Coronary artery (tissue), 2 donors: ENCODE measurements at places on chromosomes 12 and 14.

GRCh38 chr14:99604766-99605298, 825 bp upstream of the CCDC85C start:
- no peak for DNase-seq

DNA sequence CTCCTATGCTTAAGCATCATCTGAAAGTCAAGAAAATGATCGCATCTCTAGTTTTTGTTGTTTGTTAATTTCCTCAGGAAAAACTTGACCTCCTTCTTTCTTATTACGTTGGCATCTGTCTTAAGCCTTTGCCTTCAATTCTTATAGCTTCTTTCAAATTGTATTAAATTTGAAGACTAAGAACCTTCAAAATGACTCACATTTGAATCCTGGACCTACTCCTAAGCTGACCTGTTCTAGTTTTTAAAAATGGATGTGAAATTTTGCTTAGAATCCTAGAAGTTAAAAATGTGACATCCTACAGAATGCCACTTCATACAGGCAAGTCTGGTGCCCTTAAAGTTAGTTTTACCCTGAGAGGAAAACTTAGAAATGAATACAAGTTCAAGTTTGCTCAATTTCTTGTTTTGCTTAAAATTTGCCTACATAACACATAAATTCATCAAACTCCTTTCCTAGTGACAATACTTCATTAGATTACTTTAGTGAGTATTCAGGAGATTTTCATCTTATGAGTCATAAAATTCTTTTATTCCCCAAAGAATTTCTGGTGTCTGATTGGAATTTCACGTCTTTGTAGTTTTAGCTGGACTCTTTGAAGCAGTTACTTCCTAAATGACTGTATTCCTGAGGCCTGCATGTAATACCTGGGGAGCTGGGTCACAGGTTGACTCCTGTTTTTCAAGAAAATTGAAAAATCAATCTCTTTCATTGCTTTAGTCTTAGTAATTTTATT, 152.3 kb downstream of the MSRB3 start:
- no peak for DNase-seq

DNA sequence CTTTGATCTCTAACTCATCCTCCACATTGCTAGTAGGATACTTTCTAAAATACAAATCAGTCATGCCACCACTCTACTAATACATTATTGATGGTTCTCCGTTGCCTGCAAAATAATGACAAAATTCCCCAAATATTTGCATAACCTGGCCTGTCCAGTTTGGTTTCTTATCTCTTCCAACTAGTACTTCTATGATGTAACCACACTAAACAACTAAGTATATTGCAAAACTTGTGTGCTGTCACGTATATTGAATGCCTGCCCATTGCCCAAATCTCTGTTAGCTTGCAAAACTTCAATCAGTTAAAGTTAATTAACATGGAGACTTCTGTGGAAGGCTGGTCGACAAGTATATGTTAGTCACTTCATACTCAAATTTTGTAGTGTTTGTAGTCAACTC, 6.5 kb downstream of the OR6C74 start:
- DNase-seq = no peak

- DNase-seq = no peak
These were observed 192.3 kb downstream of the ANO6 start for GRCh38 chr12:45407981-45408728.

GRCh38 chr12:41223600-41223999, 35.5 kb downstream of the PDZRN4 start:
- DNase-seq = no peak

GRCh38 chr12:67475725-67476124, 172.8 kb upstream of the DYRK2 start:
- DNase-seq = no peak

- no peak for DNase-seq
These were observed 170.7 kb downstream of the ESRRB start for GRCh38 chr14:76546426-76547221.

GRCh38 chr12:94670898-94671297, 20.5 kb upstream of the TMCC3 start:
- no peak for DNase-seq

- no peak for DNase-seq
These were observed 24.1 kb downstream of the YAF2 start for GRCh38 chr12:42213954-42214426.

GRCh38 chr14:100710826-100711462, 15.7 kb upstream of the DLK1 start:
- DNase-seq = no peak

GRCh38 chr14:90288651-90289355, 32.5 kb downstream of the PSMC1 start:
- DNase-seq = no peak

GRCh38 chr12:66242311-66242710, 53.3 kb downstream of the IRAK3 start:
- no peak for DNase-seq

GRCh38 chr12:20508962-20509361, 140.6 kb downstream of the PDE3A start:
- DNase-seq = no peak

DNA sequence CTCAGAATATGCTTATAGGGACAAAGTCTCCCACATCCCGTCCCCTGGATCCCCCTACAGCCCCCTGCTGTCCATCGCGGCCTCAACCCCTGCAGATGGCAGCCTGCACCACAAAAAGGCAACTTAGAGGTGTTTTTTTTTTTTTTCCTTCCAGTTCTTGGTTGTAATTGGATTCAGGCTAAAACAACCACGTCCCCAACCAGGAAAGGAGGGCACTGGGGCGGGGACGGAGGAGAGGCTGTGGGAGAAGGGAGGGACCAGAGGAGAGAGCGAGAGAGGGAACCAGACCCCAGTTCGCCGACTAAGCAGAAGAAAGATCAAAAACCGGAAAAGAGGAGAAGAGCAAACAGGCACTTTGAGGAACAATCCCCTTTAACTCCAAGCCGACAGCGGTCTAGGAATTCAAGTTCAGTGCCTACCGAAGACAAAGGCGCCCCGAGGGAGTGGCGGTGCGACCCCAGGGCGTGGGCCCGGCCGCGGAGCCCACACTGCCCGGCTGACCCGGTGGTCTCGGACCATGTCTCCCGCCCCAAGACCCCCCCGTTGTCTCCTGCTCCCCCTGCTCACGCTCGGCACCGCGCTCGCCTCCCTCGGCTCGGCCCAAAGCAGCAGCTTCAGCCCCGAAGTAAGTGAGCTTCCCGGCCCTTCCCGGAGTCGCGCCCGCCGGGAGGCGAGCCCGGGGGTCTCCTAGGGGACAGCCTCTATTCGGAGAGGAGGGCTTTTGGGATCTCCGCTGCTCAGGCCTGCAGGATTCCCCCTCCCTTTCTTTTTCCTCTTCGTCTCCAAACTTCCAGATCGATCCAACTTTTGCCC, at the start of gene MMP14:
MMP14 (plus strand) TSS at position 285 of the 813 bp plus-strand sequence; CDS start at position 518, 233 bp downstream.
- peak; percentile 93 for DNase-seq

- DNase-seq = no peak
These were observed 61.2 kb downstream of the FBXL14 start for GRCh38 chr12:1533205-1533601.

DNA sequence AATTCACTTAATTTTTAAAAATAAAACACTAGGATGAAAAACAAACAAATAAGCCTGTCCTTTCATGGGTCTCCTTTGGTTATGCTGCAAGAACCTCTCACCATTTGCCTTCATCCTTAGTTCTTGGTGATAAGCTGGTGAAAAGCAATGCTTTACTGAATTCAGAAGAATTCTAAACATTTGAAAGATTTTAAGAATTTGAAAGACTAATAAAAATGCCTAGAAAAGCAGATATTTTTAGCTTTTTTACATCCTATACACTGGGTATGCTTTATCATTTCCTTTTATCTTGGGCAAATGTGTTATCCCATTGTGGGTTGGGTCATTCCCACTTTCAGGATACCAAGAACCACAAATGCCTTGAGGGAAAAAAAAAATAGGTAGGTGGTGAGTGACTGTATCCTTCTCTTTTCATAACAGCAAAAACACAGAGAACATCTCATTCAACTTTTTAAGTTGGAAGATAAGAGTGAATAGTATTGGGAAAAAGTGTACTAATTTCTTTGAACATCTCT, 197.1 kb upstream of the ABCD2 start:
- no peak for DNase-seq

GRCh38 chr12:53624956-53625355, 1.2 kb downstream of the ATF7 start:
- no peak for DNase-seq

DNA sequence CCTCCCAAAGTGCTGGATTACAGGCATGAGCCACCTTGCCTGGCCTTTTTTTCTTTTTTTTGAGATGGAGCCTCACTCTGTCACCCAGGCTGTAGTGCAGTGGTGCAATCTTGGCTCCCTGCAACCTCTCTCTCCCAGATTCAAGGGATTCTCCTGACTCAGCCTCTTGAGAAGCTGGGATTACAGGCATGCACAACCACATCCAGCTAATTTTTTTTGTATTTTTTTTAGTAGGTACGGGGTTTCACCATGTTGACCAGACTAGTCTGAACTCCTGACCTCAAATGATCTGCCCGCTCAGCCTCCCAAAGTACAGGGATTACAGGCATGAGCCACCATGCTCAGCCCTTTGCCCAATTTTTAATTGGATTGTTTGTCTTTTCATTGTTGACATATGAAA, 58.0 kb downstream of the SINHCAF start:
- DNase-seq = no peak

GRCh38 chr12:44031472-44032185, 195.7 kb downstream of the TMEM117 start:
- DNase-seq = no peak

- no peak for DNase-seq
These were observed 12.8 kb downstream of the GPR19 start for GRCh38 chr12:12683136-12683697.

DNA sequence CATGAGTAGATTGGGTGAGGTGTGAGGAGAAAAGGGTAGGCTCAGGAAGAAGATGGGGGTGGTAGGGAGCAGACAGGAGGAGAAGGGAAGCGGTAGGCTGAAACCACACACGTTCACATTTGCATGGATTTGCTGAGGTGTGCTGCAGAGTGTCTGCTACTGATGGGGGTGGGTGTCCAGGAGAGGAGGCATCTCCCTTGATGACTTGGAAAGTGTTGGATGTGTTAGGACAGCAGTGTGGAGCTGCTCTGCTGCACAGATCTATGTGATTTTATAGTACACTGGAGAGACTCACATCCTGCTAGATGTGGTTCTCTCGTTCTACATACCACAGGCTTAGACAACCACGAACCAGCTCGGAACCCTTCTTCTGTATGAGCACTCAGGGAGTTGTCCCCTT, 9.3 kb downstream of the ZFHX2 start:
- no peak for DNase-seq

GRCh38 chr12:116598311-116599284, 39.4 kb downstream of the MAP1LC3B2 start:
- DNase-seq = no peak

DNA sequence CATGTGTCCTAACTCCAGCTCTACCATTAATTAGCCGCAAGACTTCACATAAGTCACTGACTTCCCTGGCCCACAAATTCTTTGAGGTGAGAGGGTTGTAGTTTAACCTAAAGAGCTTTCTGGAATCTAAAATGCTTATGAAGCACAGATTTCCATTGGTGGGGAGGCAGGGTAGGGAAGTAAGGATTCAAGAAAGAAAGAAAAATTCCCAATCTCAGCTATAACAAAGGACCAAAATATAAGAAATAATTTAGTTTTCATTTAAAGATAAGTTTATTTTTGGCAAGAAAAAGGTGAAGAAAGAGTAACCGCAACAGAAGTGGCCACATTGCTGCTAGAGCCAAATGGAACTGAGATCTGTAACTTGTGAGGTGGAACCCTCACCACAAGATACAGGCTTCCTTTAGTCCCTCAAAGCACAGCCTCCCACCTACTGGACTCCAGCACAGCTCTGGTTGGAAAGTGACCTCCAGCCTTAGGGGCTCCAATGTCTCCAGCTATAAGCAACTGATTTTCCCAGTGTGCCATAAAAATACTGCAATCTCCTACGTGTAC, 23.6 kb downstream of the DAD1 start:
- DNase-seq = no peak

GRCh38 chr12:124940393-124941169, 26.1 kb upstream of the UBC start:
- peak; percentile 94 for DNase-seq

DNA sequence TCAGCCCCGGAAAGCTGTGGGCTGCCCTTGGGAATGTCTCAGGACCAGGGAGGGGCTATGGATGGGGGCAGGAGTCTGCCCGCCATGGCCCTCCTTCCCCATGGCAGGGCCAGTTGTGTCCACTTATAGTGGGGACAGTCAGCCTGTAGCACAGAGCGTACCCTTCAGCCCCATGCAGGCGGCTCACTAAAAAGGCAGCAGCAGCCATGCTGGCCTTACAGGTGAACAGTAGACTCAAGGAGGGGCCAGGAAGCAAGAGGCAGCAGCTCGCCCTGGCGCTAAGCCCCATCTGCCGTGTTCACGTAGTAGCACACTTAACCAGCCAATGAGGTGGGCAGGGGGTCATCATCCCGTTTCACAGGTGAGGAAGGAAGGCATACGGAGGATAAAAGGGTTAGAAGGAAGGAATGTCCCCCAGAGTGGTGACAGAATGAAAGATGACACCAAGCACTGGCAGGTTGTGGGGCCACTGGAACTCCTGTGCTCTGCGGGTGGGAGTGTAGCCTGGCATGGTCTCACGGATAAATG, 52.7 kb downstream of the FAM222A start:
- peak; percentile 40 for DNase-seq

DNA sequence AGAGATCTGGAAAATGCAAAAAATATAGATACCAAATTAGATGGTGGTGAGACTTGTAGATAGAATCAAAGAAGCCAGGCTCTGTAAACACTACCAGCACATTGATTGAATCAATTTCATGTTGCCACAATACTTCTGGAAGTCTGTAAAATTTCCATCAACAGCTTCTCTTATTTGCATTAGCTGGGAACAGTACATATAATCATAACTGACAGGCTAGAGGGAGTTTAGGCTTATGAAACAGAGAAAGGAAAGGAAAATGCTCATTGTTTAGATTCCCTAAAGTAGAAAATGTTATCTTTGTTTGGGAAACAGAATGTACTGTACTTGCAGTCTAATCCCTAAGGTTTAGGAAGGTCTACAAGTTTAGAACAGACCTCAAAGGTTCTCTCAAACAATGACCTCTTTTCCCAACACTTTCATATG, 335.2 kb downstream of the CEP128 start:
- DNase-seq = no peak

GRCh38 chr12:52037248-52037861, 13.9 kb upstream of the NR4A1 start:
- no peak for DNase-seq

- no peak for DNase-seq
These were observed 28.8 kb downstream of the HECTD4 start for GRCh38 chr12:112353393-112353792.

GRCh38 chr14:24207104-24207551, 1.6 kb downstream of the TSSK4 start:
- peak; percentile 22 for DNase-seq

DNA sequence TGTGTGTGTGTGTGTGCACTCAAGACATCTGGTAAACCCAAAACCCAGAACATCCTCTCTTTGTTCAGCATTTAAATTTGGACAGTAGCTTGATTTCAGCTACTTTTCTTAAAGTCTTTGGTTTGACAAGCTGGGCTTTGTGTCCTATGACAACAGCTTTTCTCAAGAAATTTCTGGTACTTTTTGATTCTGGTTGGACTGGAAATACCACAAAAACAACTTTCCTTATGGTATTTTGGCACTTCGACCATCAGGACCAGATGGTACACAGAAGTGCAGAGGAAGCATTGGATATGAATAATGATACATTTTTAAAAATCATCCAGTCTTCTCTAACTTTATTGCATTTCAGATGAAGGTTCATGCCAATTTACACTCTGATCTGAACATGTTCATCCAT, 286.6 kb upstream of the FLRT2 start:
- DNase-seq = no peak

GRCh38 chr14:22824711-22825359, 4.9 kb upstream of the MRPL52 start:
- no peak for DNase-seq

- no peak for DNase-seq
These were observed 191.8 kb downstream of the BMP4 start for GRCh38 chr14:53764846-53765245.
